ENCODE measurements at places on chromosomes 6 and 20.

DNA sequence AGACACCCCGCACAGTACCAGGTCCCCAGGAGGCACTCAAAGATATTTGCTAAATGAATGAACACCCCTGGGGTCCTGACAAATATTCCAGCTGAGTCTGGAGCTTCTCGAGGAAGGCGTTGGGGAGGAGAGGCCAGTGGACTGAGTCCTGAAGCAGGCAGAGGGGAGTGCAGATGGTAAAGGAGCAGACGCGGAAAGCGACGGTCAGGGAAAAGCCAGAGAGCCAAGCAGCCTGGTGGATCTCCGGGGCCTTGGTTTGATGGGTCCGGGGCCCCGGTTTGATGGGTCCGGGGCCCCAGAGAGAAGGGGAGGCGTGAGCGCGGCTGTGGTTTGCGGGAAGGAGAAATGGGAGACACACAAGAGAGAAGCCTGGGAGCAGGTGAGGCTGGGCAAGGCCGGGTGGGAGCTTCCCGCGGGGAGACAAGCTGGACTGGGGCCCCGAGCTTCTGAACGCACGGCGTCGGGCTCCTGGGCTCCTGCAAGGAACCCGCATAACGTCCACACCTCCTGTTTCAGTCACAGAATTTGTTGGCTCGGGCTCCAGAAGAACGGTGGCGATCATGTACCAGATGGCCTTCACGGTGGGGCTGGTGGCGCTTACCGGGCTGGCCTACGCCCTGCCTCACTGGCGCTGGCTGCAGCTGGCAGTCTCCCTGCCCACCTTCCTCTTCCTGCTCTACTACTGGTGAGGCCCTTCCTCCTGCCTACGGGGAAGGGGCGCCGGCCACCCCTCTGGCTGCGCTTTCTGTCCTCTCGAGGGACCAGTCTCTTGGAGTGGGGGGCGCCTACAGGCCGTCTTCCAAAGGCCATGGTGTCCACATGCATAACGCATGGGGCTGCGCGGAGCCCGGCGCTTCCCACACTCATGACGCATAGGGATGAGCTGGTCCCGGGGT is 12.1 kb downstream of the SLC22A1 start:
- no peak for DNase-seq

DNA sequence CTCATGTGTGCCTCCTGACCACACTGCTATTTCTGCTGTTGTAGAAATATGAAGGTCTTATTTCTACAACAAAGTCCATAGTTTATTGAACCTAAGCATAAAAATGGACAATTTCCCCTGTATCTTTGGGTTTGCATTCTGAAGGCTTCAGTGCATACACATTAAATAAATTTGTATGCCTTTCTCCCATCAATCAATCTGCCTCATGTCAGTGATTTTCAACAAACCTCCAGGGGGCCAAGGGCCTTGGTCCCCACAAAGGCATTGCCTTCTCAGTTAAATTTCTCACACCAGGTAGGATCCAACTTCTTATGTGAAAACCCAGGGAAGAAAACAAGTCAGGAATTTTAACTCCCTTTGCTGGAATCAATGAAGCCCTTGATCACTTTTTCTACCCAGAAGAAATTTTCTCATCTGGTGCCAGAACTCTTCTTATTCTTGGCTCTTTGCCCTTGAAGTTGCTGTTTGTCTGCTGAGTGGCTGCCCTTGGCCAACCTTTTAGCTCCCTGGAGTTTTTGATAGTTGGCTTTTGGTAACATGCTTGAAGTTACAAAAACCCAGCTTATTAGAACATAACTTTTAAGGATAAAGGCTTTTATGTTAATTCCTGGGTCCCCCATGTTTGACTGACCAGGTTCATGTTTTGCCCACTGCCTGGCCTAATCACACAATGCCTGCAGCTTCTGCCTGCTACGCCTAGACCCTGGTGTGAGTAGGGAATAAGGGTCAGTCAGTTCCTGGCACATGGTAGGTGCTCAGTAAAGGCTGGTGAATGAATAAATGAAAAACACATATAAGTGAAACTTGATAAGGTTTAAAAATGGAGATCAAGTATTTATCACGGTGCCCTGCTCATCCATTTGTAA is 37.0 kb downstream of the SHLD1 start:
- DNase-seq, result no peak

DNA sequence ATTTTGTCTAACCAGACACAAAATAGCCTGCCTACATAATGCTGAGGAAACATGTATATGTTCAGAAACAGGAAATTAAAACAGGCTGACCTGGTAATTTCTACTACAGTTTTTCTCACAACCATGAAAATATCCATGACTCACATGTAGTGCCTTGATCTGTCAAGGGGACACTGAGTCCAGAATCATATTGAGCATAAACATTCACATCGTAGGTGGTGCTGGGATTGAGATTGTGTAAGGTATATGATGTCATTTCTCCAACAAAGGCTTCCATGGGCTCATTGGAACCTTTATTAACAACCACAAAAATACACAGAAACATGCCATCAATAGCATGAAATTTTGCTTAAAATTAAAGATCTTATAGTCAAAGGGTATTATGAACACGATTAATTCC is 80.9 kb downstream of the COL12A1 start:
- DNase-seq, result no peak

DNA sequence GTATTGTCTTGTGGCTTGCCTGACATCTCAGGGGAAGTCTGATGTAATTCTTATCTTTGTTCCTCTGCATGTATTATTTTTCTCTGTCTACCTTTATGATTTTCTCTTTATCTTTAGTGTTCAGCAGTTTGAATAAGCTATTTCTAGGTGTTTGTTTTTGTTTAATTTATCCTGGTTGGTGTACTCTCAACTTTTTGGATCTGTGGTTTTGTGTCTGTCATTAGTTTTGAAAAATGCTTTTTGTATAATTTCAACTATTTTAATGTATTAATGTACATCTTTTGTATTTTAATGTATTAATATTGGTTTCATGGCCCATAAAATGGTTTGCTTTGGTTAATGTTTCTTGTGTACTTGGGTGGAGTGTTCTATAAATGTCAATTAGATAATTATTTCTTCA is 15.9 kb upstream of the APCDD1L start:
- DNase-seq, result no peak

GRCh38 chr6:49855221-49855620 is 11.1 kb downstream of the CRISP1 start:
- no peak for DNase-seq

DNA sequence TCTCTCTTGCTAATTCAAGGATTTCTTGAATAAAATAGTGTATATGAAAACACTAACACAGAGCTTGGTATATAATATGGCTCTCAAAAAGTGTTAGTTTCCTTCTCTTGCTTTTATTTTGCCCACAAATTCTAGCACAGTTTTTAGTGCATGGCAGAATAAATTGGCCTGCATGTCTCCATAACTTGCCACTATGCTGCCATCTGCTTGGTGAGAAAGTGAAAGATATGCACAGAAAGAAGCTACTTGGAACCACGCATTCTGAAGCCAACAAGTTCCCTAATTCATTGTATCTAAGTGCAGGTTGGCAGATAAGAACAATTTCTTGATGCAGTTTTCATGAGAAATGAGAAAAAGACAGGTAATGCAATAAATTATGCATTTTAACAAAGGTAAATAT is 101.2 kb downstream of the EPHA7 start:
- DNase-seq, result no peak

DNA sequence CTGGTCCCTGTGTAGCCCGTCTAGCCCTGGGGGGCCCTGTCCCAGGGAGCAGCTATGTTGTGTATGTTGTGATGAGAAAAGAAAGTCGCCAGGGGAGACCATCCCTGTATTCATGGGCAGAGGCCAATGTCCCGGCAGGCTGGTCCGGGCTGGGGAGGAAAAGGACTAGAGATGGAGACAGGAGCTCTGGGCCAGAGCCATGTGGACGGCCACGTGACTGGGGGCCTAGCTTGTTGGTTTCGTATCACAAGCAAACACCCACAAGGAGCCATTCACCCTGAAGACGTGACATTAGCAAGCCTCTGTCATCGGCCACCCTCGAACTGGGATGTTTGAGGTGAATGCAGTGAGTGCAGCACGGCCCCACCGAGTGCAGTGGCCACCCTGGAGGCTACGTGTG is 2.9 kb upstream of the HRH3 start:
- DNase-seq, result no peak

DNA sequence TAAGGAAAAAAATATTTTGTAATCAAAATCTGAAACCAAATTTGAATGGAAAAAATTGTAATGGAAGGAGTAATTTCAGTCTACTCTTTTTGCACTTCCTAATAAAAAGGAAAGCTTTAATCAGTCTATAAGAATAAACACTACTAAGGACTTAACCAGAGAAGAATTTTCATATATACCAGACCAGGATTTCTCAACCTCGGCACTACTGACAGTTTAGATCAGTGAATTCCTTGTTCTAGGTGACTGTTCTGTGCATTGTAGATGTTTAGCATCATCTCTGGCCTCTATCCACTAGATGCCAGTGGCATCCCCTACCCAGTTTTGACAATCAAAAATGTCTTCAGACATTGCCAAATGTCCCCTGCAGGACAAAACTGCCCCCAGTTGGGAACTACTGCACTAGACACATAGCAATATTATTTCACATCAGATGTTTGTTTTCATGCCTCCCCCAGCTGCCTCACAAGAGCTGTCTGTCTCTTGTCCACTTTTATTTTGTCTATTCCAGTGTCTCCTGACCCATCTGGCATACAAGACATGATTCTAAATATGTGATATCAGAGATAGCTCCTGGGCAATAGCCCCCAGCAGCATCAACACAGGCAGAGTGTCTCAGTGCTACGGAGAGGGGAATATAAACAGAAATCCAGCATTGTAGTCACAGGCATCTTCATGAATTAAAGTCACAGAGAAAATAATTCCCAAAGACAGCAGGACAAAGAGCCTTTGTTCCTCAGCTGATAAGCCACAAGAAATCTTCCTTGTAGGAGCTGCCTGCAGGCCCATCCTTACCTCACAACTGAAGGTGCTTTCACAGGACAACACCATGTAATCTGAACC is 27.0 kb downstream of the DNAAF9 start:
- no peak for DNase-seq

GRCh38 chr20:39785252-39785917 is 823.2 kb downstream of the DHX35 start:
- no peak for DNase-seq

GRCh38 chr20:57399587-57400155 is 8.5 kb downstream of the RBM38 start:
- DNase-seq, result peak; percentile 63

- DNase-seq, result no peak
These were observed 190.3 kb upstream of the SLC24A3 start for GRCh38 chr20:19022118-19022575.

GRCh38 chr20:363319-364078 is 16.6 kb downstream of the NRSN2 start:
- DNase-seq, result no peak

DNA sequence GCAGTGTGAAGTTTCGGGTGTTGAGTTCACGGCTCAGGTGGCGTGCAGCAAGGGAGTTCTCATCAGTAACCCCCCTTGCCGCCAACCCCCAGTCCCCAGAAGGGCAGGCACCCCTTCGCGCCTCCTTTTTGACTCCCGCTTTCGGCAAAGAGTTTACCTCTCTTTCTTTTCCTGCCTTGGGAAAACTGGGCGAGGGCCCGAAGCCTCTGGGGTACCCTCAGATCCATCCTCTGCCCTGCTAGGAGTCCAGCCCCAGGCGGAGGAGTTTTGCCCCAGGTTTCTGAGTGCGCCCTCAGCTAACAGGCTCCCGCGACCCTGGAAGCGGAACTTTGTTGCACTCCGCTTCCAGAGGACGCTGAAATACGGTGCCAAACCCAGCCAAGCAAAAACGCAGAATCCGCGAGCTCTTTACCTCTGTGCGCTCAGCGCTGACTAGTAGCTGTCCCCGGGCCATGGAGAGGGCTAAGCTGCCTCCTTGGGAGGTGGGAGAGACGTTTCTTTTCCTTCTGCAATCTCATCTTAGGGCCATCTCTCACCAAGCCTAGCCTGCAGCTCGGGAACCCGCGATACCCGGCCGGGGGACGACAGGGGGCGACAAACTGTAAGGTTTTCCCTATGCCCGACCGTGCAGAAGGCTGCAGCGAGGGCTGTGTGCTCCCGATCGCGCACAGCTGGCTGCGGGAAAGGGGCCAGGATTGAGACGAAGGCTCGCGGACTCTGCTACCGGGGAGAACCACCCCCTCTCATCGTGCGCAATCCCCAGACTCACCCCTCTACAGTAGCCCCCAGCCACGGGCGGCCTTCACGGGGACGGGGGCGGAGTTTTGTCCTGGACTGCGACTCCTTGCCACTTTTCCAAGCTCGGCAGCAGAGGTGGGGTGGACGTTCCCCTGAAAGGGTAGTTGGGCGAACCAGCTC is 2.7 kb upstream of the PAX1 start:
- DNase-seq, result peak; percentile 40

DNA sequence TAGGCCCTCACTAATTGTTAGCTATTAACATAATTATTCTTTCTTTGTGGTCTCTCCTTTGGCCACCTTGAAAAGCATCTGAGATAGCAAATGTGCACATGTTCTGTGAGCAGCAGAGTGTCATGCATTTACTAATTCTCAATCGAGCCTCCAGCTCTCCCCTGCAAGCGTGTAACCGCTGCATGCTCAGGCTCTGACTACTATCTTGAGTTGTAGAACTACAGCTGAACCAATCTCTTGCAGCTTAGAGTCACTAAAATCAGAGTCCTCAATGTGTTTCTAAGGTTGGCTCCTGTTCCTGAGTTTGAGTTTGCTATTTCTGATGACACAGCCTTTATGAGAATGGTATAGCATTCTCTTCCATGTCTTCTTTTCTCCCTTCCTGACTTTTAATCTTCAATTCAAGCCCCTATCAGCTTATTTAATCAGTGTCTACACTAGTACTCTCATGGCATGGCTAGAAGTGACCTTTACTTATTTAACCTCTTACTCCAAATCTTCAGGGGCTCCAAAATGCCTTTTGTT is 65.5 kb downstream of the PPP1R3G start:
- no peak for DNase-seq

- DNase-seq, result no peak
These were observed 826 bp upstream of the PYGB start for GRCh38 chr20:25247000-25247517.

GRCh38 chr20:15047042-15047441 is 709.6 kb upstream of the FLRT3 start:
- DNase-seq, result no peak

DNA sequence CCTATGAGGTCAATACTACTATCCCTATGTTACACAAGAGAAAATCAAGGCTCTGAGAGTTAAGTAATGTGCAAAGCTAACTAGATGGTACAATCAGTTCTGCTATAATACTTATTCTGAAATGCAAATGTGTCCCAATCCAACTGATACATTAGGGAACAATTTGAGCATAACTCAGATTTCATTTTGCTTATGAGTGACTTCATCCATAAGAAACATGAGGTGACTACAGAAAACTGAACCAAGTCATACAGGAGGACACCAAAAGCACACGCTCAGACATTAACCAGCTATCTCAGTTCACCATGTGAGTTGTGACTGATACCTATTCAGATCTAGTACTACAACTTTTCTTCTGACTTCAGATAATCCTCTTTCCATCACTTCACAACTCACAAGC is 179.9 kb upstream of the RUNX2 start:
- DNase-seq, result no peak

DNA sequence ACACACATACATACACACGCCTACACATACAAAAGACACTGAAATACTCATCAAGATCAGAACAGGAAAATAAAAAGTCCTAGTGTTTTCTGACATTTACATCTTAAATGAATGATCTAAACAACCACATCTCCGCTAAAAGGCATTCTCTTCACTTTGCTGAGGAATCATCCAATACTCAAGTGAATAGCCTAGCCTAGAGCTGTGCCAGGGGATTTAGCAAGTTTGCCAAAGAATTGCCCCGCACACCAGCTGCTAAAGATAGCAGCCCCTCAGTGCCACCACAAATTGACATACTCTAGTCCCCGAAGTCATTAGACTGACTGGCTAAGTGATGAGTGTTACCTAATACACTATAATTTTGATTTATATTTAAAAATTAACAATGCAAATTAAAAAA is 246.8 kb upstream of the POU3F2 start:
- no peak for DNase-seq

GRCh38 chr6:26086211-26086610 is 1.0 kb upstream of the HFE start:
- no peak for DNase-seq
